CD4-positive, alpha-beta memory T cell (primary cell): ENCODE measurements at places on chromosomes 12 and 14. TPM values are rescaled to one million over a fixed set of nuclear protein-coding genes. Genes with fewer than 3 reads are reported as not detected.

DNA sequence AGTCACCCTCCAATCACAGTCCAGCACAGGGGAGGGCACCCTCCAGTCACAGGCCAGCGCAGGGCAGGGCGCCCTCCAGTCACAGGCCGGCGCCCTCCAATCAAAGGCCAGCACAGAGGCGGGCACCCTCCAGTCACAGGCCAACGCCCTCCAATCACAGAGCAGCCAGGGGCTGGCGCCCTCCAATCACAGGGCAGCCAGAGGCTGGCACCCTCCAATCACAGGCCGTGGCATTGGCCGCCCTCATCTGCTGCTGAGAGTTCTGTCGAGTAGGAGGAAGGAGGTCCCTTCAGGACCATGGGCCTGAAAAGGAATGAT is 26.6 kb downstream of the DDX51 start:
- H3K4me1 ChIP-seq, result no peaks in the 10 kb centered on the region
- no peak overlapping the region for H3K27ac ChIP-seq
- H3K36me3 ChIP-seq, result peaks cover 25% of the 10 kb centered on the region
- no peak overlapping the region for H3K4me3 ChIP-seq
- no peaks in the 10 kb centered on the region for H3K27me3 ChIP-seq

DNA sequence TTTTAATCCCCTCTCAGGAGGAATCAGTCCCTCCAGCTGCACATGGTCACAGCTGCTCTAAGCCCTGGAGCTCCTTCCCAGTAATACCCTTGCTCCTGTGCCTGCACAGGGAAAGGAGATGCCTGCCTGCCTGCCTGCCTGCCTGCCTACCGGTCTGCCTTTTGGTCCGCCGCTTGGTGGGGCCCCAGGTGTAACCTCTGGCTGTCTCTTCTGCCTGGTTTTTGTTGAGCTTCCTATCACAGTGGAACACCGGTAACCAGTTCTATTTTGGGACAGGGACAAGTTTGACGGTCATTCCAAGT is 99.8 kb downstream of the DAD1 start:
- peak overlapping the region; percentile 56 for H3K27ac ChIP-seq
- H3K4me1 ChIP-seq, result peaks cover 3% of the 10 kb centered on the region
- no peaks in the 10 kb centered on the region for H3K27me3 ChIP-seq
- H3K36me3 ChIP-seq, result no peaks in the 10 kb centered on the region

Gene PGF
- not detected for total RNA-seq

Gene TDP1
- total RNA-seq, result 54.0 TPM

- H3K4me3 ChIP-seq, result no peak overlapping the region
- H3K36me3 ChIP-seq, result no peaks in the 10 kb centered on the region
- no peaks in the 10 kb centered on the region for H3K27me3 ChIP-seq
- H3K4me1 ChIP-seq, result no peaks in the 10 kb centered on the region
- DNase-seq, result no peak
Measured at GRCh38 chr12:22874151-22874550, 249.2 kb downstream of the ETNK1 start.

GRCh38 chr12:122855928-122856831 is 20.9 kb downstream of the HIP1R start:
- no peaks in the 10 kb centered on the region for H3K27me3 ChIP-seq
- H3K4me3 ChIP-seq, result no peak overlapping the region
- no peak overlapping the region for H3K27ac ChIP-seq

DNA sequence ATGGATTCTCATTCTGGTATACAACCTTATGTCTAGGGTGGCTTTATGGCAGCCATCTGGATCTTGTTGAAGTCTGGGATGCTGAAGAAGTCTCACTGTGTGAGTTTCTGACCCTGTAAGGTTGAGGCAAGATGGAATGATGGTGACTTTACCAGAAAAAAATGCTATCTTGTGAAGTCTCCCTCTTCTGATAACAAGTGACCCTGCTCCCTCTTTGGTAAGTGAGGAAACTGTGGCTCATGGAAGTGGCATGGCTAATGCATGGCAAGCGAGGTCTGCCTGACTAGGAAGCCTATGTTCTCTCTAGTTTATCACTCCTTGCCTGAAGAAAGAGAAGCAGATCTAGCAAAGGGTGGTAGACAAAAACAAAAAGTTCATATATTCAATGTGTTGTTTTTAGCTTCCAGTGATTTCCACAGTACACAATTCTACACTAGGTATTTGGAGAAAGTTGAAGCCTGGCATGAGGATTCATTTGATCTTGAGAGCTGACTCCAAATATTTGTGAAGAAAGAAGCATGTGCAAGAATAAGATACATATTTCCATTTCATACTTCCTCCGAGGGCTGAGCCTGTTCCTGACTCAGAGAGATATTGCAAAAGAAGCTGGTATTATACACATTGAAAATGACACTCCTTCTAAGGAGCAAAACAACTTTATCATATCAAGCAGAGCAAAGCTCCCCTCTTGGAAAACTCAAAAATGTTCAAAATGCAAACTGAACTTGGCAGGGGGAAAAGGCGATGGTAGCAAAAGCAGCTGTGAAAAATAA is 63.6 kb downstream of the HELB start:
- H3K36me3 ChIP-seq, result no peaks in the 10 kb centered on the region
- H3K27ac ChIP-seq, result no peak overlapping the region
- H3K4me3 ChIP-seq, result no peak overlapping the region
- no peaks in the 10 kb centered on the region for H3K27me3 ChIP-seq
- H3K4me1 ChIP-seq, result no peaks in the 10 kb centered on the region
- no peak for DNase-seq

Gene RNFT2
- total RNA-seq, result 5.9 TPM

DNA sequence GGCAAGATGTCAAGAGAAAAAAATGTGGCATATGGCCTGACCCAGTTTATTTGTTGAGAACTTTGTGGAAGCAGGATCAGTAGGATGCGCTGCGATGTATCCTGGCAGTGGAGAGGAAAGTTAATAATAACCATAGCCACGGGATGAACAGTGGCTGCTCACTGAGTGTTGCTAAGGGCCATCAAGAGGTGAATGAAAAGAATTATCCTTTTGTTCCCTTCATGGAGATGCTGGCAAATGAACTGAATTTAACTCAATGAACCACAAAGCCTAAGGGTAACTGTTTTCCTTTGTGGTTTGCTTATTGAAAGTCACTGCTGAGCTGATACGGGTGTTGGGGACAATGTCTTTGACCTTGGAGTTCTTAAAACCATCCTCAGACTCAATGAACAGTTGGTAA is 476.5 kb downstream of the APAF1 start:
- H3K36me3 ChIP-seq, result no peaks in the 10 kb centered on the region
- H3K27me3 ChIP-seq, result no peaks in the 10 kb centered on the region
- DNase-seq, result no peak
- H3K4me3 ChIP-seq, result no peak overlapping the region
- H3K4me1 ChIP-seq, result no peaks in the 10 kb centered on the region
- no peak overlapping the region for H3K27ac ChIP-seq

Gene AMDHD1
- 2.3 TPM for total RNA-seq

DNA sequence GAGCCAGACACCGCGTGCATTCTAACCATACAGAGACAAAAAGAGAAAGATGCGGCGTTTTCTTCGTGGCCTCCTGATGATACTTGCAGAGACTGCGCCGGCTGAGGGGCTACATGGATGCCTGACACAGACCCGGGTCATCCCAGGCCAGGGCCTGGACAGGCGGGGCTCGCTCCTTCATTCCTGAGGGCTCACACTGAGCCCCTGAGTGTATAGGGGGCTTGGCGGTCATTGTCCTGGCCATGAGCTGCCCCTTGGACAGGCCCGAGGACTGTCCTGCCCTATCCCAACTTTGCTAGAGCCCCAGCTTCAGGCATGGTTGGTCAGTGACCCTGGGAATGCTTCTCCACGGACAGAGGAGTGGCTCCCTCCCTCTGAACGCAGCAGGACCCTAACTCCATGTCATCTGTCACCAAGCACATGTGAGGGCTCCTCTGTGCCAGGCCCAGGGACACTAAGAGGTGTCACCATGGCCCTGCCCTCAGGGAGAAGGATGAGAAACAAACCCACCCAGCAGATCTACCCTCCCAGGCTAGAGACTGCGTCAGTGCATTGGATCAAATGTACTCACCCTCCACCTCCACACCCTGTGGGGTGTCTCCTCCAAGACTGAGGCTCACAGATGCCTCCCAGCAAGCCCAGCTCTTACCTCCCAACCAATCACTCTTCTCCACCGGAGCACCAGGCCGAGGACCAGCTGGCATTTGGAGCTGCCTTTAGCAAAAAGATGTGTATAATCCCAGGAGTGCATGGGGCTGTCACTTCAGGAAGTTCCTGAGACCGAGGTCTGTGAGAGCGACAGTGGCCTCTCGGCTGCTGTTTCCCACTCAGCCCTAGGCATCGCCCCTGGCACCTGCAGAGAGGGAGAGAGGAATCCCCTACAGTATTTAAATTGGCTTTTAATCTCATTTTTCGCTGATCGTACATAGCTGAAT is 102.7 kb downstream of the DICER1 start:
- no peak overlapping the region for H3K4me3 ChIP-seq
- H3K36me3 ChIP-seq, result no peaks in the 10 kb centered on the region
- no peaks in the 10 kb centered on the region for H3K4me1 ChIP-seq
- no peaks in the 10 kb centered on the region for H3K27me3 ChIP-seq

DNA sequence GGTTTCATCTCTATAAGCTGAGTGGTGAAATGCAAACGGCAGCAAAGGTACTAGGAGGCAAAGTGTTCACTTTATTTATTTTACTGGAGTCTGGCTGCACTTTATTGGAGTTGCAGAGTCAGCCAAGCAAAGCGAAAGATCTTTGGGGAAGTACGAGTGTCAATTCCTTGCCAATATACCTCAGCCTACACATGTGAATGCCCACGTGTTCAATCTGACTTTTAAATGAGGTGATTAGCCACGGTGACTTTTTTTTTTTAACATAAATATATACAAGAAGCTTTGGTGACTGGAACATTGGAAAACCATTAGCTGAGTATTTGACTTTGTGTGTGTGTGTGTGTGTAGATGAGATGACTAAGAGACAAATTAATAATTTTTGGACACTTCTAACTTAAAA is 178.8 kb downstream of the NTS start:
- H3K36me3 ChIP-seq, result no peaks in the 10 kb centered on the region
- H3K27me3 ChIP-seq, result no peaks in the 10 kb centered on the region
- H3K27ac ChIP-seq, result no peak overlapping the region

DNA sequence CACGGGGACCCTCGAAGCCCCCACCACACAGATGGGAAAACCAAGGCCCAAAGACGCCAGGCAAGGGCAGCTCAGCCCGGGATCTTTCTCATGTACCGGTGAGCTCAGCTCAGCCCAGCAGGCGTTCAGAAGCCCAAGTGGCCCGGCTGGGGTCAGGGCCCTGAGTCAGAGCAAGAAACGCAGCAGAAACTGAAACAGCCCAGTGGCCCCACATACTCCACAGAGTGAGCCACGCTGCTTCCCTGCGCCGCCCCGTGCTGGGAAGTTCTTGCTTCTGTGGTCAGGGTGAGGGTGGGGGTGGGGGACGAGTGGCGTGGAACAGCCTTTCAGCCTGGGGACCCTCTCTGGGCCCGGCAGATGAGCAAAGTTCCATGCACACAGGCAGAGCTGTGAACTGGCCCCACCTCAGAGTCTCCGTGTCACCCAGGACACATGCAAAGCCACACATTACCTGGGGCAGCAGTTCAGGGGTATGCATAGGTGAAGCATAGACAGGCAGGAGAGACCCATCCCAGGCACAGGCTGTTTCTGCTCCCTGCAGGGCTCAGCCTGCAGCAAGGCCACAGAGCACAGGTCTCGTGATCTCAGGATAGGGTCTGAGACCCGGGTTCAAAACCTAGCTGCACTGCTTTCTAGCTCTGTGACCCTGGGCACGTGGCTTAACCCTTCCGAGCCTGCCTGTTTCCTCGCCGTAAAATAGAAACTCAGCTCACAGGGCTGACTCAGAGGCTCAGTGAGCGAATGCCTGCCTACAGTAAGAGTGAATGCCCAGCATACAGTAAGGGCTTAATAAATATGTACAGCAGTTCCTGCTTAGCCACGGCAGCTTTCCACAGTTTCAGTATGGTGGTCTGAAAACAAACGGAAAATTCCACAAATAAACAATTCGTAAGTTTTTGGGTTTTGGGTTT is 21.6 kb downstream of the NCOR2 start:
- H3K4me3 ChIP-seq, result peak overlapping the region; percentile 8
- H3K27me3 ChIP-seq, result no peaks in the 10 kb centered on the region
- H3K27ac ChIP-seq, result no peak overlapping the region
- no peaks in the 10 kb centered on the region for H3K36me3 ChIP-seq
- peak; percentile 12 for DNase-seq

GRCh38 chr14:61026526-61026925 is 45.5 kb downstream of the SLC38A6 start:
- no peak for DNase-seq
- H3K27ac ChIP-seq, result no peak overlapping the region
- no peaks in the 10 kb centered on the region for H3K4me1 ChIP-seq
- no peaks in the 10 kb centered on the region for H3K36me3 ChIP-seq
- H3K27me3 ChIP-seq, result no peaks in the 10 kb centered on the region
- no peak overlapping the region for H3K4me3 ChIP-seq

DNA sequence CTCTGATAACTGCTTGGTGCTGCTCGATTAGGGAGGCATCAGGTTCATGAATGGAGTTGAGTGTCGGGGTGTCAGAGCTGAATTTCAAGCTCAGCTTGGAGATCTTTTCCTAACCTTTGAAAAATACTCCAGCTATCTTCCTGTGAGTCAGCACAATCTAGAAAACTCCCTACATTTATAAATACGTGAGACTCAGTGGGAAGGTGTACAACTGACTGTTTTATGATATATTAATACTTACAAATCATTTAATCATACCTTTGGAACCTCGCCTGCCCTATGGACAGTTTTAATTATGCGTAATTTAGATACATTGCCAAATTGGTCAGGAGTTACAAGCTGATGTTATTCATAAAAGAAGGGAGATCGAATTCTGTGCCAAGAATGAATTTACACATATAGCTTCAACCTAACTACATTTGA is 961 bp downstream of the CMAS start:
- no peak for DNase-seq
- no peaks in the 10 kb centered on the region for H3K27me3 ChIP-seq
- no peaks in the 10 kb centered on the region for H3K36me3 ChIP-seq
- H3K4me1 ChIP-seq, result peaks cover 35% of the 10 kb centered on the region
- peak overlapping the region; percentile 75 for H3K27ac ChIP-seq
- H3K4me3 ChIP-seq, result peak overlapping the region; percentile 87

Gene GLS2
- 12.2 TPM for total RNA-seq

Gene R3HDM2
- total RNA-seq, result 132 TPM

DNA sequence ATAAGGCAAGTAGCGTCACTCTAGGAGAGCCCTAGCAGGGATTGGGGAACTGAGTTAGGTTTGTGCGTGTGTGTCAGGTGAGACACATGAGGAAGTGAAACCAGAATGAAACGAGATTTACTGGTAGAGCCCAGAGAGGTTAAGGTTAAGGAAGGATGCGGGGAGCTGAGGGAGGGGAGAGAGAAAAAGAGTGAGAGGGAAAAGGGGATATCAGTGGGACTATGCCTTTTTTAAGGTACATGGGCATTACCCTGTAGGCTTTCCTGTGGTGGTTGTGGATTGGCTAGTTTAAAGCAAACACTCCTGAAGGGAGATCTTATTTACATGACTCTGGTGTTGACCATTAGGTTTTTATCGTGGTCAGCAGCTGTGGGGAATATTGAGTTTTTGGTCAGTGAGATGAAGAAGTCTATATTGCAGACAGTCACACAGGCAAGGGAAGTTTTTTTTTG is 13.9 kb downstream of the ZDHHC17 start:
- peaks cover 25% of the 10 kb centered on the region for H3K4me1 ChIP-seq
- no peak for DNase-seq
- H3K27ac ChIP-seq, result no peak overlapping the region
- no peaks in the 10 kb centered on the region for H3K27me3 ChIP-seq

Gene MYF6
- not detected for total RNA-seq
